OCI-M1 (cell line): ENCODE measurements at places on chromosomes 7 and 10.

DNA sequence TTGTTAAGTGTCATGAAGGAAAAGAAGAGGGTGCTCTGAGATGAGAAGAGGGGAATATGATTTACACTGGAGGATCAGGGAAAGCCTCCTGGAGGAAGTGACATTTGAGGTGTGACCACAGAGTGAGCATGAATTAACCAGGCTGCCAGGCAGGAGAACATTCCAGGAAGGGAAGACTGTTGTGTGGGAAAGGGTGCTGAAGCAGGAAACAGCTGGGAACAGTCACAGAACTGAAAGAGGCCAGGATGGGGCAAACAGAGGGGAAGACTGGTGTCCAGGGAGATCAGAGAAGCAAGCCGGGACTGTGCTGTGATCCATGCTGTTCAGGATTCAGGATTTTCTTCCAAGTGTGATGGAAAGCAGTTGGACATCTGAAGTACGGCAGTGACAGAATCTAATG, 14.9 kb downstream of the HIPK2 start:
- no peak for DNase-seq

DNA sequence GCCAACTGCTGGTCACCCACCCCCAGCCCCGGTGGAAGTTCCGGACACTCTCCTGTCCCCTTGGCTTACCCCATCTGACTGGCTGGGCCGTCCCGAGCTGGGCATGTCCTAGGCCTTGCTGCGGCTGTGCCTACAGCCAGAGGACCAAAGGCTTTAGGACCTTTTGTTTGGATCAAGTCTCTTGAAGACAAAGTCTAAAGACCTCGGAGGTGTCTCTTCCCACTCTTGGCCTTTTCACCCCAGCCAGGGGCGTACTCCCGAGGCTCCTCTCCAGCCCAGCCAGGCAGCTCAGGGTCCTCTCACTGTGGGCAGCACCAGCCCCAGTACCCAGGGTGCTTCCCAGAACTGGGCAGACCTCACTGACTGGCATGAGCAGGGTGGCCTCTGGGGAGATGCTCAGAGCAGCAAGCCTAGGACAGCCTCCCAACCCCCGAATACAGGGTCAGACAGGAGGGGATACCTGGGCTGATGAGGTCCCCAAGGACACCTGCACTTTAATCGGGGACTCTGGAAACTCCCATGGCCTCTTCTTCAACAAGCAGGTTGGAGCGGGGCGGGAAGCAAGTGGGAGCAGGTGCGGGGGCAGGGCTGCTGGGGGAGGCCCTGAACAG, 2.7 kb upstream of the PWWP2B start:
- DNase-seq, result no peak

DNA sequence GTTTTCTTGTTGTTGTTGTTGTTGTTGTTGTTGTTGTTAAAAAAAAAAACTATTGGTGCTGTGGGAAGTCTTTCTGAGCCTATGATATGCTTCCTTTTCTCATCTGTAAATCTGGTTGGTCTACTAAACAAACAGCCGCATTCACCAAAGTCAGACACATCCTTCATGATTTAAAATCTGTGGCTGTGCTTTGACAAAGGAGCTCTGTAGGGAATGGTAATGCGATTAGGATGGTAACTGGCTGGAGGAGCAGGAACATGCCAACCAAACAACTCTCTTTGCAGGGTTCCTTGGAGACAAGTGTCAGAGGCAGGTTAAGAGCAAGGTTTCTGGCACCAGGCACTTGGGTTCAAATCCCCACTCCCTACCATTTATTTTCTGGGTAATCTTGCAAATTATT, 14.9 kb upstream of the SP4 start:
- no peak for DNase-seq

GRCh38 chr7:36232971-36233550, 80.0 kb downstream of the EEPD1 start:
- DNase-seq, result no peak

DNA sequence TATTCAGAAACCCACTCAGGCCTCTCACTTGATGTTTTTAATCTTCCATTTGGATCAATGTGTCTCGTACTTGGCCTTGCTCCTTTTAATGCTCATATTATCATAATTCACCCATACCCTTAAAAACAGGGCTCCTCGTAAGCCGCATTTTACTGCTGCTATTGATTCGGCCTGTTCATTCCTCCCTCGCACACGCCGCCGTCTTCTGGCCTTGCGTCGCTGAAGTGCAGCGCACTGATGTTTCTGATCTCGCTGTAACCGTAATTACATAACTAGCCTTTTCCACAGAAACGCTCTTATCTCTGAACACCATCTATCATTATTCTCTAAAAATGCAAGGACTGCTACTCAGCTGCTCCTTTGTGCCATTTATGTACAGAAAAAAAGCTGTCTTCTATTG, 544.5 kb upstream of the FOXK1 start:
- no peak for DNase-seq

- no peak for DNase-seq
Observed at GRCh38 chr7:4724648-4725013, 42.5 kb downstream of the FOXK1 start.

- no peak for DNase-seq
Observed at GRCh38 chr10:113533801-113534200, 19.1 kb upstream of the HABP2 start.

- no peak for DNase-seq
Observed at GRCh38 chr10:72539137-72539536, 86.7 kb downstream of the MICU1 start.

- DNase-seq, result no peak
Observed at GRCh38 chr10:93081834-93082233, 8.1 kb downstream of the CYP26A1 start.

DNA sequence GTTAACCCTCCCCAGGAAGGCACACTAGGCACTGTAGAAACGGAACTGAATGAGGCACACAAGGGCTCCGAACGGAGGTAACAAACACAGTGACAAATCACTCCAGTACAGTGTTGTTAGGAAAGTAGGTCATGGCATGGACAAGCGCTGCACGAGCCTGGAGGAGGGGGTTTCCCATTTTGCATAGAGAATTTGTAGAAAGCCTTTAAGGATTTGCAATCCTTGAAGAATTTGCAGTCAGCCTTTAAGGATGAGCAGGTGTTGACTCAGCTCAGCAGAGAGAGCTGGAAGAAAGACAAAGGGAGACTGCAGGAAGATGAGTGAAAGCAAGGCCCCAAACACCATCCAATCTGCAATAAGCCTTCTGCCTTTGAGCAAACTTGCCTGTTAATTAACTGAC, 51.1 kb upstream of the PPP1R3C start:
- no peak for DNase-seq

DNA sequence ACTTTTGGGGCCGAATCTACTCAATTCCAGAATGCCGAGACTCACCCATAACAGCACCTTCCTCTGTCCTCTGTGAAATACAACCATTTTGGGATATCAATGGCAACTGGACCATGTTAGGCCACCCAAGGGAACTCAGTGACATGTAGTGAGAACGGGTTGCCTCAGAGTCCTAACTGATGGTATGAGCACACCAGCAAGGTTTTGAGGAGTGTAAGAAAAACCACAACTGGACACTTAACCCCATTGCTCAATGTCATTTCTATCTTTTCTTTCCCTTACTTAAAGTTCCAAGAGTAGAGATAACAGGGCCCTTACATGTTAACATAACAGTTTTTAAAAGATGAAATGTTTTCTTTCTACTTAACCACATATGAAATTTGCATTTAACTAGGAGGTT, 67.1 kb downstream of the TNS3 start:
- DNase-seq, result no peak

DNA sequence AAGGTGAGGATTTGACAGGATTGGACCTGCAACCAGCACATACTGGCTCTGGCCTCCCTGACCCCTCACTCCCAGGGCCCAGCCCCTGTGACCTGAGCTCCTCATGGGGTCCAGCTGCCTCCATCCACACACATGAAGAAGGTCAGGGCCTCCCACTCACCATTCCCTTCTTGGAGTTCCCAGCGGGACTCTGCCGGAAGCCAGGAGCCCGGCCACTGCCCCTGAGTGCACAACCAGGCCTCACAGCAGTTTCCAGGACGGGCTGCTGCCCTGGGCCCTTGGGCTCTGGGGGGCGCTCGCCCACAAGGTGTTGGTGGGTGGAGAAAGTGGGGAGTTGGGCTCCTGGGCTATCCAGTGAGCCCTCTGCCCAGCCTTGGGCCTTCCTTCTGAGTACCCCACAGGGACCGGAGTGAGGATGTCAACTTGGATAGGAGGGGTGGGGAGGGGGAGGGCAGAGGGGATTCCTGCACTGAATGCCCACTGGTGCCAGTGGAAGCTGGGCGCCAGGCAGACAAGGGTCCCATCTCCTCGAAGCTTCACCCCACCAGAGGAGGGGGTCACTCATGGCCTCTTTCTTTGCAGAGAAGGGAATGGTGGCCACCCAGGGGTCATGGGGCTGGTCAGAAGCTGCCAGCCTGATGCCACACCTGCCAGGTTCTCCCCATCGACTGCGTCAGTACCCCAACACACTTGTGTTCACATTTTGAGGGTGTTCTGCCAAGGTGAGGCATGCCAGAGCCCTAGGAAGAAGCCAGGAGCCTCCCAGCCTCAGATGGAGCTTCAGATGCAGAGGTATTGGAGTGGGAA, 115.3 kb downstream of the PTPN20 start:
- DNase-seq, result no peak
